ENCODE measurements at places on chromosomes 11 and 22.

DNA sequence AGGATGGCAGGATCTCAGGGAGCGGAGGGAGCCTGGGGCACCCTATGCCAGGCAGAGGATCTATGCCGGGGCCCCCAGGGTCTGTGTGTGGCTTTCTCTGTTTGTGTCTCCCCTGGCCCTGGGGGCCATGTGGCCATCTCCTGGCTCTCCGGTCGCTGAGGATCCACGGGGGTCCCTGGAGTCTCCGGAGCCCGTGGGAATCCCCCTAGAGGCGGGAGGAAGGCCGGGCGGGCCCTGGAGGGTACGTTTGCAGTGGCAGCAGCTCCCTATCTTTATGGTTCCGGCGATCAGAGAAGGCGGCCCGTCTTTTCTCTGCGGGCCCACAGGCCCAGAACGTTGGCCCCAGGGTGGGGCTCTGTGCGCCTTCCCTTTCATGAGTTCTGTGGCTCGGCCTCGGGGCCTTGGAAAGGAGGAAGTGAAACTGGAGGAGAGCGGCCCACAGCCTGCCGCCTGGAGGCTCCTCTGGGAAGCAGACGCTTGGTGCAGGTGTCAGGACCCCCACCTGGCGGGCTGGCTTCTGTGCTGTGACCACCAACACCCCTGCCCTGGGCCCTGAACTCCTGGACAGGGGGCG lies 82.1 kb downstream of the KCNQ1 start:
- no peak for DNase-seq

- no peak for DNase-seq
These were observed 50.0 kb downstream of the BID start for GRCh38 chr22:17724241-17724640.

DNA sequence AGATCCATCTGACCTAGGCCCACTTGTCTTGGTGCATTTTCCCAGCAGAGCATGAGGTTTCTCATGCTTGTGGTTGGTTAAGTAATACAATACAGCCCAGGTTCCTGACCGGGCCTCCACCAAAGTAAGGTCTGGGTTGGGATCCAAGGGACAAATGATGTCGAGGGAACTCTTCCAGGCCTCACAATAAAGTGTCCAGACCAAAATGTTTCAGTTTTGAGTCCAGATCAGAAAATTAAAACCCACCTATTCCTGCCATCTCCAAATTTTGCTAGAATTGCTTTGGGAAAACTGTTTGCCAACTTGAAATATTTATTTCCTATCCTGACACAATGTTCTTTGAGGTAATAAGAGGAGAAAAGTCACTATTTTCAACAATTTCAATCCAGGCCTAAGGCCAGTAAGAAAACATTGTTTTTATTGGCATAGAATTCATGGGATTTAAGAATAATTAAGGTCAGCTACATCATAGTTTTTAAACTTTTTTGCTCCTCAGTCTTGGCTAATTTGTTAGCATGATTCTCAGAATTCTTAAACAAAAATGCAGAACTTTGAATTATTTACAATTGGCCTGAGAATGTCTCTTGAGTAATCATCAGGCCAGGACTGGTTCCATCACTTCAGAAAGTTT lies 51.4 kb downstream of the ME3 start:
- no peak for DNase-seq

- DNase-seq, result no peak
These were observed 2.4 kb downstream of the MOB2 start for GRCh38 chr11:1484061-1484671.

DNA sequence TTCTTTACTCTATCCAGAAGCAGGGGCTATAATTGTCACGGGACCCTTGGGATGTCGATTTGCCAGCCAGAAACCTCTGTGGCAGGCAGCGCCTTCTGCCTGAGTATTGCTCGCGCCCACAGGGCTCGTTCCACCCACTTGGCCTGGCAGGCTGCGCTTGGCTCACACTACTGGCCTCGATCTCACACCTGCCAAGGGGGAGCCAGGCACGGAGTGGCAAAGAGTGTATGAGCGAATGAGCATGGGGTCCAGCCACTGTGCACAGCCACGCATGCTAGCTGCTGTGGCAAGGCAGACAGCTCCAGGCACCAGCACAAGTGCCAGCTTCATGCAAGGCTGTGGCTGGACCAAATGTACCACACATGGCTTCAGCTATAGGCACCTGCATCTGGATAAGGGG lies 599.8 kb downstream of the DLG2 start:
- no peak for DNase-seq

GRCh38 chr22:46763051-46763705 lies 728 bp downstream of the TBC1D22A start:
- no peak for DNase-seq
